ENCODE measurements at places on chromosomes 4 and X.

- DNase-seq: no peak
Measured at GRCh38 chrX:150036641-150037040, 98.3 kb upstream of the EOLA2 start.

GRCh38 chr4:78291277-78291676 is 234.2 kb downstream of the FRAS1 start:
- no peak for DNase-seq

DNA sequence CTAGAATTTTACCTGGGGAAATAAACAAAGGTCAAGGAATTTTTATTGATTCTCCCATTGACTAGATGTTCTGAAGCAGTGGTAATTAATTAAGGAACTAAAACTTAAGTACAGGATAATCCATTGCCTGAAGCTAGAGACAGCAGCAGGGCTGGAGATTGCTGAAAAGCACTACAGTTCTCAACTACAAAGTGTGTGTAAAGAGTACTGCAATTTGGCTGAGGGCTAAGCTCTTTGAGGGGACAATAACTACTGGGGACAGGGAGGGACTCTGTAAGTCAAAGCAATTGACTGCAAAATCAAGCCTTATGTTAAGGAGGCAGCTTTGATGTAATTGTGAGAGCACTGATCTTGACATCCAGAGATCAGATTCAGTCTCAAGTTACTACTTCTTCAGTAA is 260.4 kb downstream of the GALNTL6 start:
- no peak for DNase-seq

DNA sequence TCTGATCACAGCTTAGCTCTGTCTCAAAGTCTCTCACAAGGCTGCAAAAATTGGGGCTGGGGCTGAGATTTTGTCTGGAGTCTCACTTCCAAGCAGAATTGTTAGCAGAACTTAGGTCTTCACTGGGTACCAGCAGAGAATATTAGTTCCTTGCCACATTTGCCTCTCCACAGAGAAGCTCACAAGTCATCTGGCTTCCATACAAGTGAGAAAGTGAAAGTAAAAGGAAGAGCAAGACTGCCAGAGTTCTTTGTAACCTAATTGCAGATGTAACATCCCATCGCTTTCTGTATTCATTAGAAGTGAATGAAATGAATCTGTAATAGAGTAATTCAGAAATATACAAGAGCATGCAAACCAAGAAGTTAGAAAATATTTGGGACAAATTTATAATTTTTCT is 624.1 kb upstream of the GNPDA2 start:
- DNase-seq: no peak

DNA sequence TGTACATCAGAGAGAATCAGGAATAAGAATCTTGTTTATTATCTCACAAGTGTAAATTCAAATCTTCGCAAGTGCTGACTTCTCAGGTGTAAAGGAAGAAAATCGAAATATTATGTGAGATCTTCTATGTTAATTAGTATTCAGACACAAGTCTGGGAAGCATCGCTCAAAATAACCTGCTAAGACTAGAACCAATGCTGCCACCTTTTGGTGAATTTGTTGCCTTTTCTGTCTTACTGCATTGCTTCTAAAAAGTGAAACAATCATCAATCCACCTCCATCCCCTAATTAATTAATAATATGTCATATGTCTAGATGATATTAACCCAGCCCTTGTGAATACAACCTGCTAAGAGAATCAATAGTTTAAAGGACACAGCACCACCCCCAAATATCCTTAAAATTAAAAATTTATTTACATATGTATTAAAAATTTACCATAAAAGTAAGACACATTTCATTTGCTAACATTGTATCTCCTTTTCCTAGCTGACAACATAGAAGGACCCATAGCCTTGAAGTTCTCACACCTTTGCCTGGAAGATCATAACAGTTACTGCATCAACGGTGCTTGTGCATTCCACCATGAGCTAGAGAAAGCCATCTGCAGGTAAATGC is 3.5 kb downstream of the EPGN start:
- DNase-seq: no peak

- DNase-seq: no peak
Measured at GRCh38 chr4:58111818-58112217, 1001.6 kb upstream of the IGFBP7 start.

DNA sequence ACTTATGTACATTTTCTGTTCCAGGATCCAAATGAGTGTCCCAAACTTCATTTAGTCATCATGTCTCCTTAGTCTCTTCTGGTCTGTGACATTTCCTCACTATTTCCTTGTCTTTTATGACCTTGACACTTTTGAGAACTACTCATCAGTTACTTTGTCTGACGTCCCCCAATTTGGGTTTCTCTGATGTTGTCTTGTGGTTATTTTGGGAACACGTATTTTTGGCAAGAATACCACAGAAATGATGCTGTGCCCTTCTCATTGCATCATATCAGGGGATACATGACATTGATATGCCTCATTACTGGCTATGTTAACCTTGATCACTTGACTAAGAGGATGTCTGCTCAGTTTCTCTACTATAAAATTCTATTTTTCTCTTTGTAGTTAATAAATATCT is 308.8 kb downstream of the ZNF674 start:
- DNase-seq: no peak

DNA sequence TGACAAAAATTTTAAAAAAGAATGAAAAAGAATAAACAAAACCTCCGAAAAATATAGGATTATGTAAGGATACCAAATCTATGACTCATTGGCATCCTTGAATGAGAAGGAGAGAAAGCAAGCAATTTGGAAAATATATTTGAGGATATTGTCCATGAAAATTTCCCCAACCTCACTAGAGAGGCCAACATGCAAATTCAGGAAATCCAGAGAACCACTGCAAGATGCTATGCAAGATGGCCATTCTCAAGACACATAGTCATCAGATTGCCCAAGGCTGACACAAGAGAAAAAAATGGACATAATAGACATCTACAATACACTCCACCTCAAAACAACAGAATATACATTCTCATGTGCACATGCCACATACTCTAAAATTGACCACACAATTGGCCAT is 135.9 kb upstream of the SPANXB1 start:
- no peak for DNase-seq

DNA sequence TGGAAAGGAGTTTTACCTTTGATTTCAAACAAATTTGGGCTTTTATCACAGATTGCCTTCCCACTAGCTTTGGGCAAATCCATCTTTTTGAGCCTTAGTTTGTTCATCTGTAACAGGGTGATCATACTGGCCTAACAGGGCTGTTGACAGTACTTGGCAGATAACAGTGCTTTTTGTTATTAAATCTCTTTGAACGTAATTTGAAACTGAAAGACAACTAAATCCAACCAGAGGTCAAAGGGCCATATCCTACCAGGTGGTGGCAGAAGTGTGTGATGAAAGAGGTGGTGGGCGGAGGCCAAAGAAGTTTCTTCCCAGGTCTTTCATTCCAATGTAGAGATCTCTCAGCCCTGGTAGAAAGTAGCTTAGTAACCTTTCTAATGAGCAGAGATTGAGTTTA is 35.2 kb upstream of the TADA2B start:
- DNase-seq: no peak
